Mammary epithelial cell (primary cell): ENCODE measurements at places on chromosomes 2 and 18.
A peak's percentile ranks its signal among the peaks of the same experiment; 100 is the strongest.

- no peak for DNase-seq
Observed at GRCh38 chr2:241011296-241011600, 12.8 kb downstream of the SNED1 start.

DNA sequence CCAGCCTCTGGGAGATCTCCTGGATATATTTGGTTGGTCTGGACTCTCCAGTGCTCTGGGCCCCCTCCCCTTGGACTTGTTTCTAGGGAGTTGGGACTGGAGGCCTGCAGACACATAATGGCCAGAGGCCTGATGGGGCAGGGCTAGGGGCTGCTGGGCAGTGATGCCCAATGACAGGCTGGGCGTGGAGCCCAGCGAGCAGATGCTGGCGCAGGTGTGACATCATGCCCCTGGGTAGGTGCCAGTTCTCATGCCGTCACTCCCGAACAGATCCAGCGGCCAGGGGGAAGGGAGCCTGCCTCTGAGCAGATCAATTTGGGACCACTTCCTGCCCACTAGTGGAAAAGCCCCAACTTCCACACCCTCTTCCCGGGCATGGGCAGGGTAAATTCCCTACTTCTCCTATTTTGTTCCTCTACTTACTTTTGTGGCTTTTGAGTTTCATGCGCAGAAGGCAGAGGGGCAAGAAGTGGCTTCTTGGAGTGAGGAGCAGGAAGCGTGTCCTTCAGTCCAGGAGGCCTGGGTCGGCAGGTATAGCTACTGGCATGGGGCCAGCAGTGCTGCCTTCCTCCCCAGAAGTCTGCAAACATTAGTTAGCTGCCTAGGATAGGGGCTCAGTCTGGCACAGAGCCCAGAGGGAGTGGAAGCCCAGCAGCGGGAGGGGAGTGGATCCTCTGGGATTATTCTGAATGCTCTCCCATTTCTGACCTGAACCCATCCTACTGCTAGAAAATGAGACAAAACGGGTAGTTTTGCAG lies 6.1 kb downstream of the MPV17 start:
- DNase-seq = no peak

GRCh38 chr18:47036298-47036874 lies 965 bp upstream of the ELOA2 start:
- peak; percentile 19 for DNase-seq

DNA sequence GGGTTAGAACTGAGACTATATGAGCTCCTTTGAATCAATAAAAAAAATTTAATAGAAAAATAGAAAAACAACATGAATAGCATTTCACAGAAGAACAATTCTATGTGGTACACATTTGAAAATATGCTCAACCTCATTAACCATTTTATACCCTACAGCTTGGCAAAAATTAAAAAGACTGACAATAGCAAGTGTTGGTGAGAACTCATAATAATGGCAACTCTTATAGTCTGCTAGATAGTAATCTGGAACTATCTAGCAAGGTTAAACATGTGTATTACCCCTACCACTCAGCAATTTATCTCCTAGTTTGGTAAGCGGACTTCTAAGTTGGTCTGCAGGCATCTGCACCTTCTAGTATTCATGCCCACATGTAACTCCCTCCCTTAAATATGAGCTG lies 67.8 kb downstream of the CYBRD1 start:
- DNase-seq = no peak

DNA sequence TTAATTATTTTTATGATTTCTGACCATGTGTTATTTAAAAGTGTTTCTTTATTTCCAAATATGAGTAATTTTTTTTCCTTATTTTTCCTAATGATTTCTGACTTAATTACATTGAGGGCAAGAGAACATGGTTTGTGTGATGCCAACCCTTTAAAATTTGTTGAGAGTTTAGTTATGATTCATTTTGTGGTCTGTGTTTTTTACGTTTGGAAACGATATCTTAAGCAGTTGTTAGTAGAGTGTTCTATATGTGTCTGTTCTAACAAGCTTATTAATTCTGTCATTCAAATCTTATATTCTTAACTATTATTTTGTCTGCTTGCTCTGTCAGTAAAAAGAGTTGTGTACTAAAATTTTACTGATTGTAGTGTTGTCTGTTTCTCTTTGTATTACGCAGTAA lies 15.0 kb downstream of the NAB1 start:
- DNase-seq = peak; percentile 41

- no peak for DNase-seq
Observed at GRCh38 chr2:128625421-128625820, 306.8 kb upstream of the HS6ST1 start.

DNA sequence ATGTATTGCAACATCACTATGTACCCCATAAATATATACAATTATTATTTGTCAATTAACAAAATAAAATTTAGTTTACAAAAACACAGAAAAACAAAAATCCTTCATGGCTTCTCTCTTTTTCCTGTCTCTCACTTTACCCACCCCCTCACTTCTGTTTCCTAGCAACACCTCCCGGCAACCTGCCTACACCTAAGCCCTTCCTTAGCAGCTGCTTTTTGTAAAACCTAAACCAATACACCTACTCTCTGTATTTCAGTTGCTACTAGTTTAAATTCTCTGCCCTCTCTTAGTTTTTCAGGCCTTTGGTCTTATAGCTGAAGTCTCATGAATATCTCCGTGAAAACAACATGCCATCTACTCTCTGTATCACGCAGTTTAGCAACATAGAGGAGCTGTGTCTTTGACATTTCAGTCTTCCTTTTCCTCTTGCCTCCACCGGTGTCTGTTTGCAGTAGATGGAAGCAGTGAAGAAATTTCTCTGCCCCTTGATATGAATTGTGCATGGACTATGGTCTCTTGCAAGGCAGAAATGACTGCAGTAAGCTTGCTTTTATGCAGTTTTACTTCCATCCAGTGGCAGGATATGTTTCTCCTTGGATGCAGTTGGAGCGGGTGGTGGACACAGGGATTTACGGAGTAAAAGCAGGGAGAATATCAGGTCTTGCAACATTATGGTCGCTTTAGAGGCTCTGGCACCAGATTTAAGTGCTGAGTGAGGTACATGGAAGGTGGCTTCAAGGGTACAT lies 42.0 kb upstream of the ZDBF2 start:
- DNase-seq = no peak
